ENCODE measurements at places on chromosomes 3 and 15.

DNA sequence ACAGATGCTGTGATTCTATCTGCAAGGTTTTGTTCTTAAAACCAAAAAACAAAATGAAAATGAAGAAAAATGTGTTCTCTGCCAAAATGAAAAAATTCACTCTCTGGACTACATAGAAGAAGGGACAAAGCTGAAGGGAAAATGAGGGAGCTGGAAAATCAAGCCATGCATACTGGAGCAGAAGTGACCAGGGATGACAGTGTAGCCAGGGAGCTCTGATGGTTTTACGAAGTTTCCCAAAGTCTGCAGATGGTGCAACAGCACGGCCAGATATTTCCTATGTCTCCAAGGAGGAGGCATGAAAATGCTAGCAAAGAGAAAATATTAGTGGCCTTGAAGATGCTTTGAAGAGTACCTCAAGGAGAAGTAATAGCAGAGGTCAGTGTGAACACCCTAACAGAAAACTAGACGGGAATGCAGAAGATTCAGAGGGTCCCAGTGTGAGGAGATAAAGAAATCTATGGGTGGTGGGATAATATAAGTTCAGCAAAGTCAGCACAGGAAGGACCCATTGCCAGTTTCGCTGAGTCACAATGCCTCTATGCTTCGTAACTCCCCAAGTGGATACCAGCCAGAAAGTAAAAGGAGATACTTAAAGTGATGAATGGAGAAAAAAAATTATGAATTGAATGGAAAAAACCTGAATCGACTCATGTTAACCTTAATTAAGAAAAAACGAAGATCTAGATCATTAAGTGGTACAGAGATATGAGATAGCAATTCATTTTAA, 39.0 kb upstream of the POMGNT2 start:
- DNase-seq, result no peak

DNA sequence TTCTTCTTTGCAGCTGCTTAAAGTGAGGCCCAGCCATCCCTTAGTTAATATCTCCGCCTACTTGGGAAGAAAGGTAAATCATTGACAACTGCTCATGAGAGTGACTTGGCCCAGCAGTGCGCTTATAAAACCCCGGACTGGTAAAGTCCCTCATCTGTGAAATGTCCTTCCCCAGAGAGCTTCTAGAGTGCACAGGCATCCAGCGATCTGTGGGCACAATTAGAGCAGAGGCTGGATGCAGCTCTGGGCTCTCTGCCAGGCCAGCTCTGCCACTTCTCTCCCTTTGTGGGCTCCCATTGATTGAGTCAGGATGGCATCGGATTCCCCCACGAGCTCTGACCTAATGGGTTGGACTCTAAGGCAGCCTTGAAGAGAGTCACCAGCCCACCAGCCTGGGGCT, 219.0 kb upstream of the LINGO1 start:
- no peak for DNase-seq

DNA sequence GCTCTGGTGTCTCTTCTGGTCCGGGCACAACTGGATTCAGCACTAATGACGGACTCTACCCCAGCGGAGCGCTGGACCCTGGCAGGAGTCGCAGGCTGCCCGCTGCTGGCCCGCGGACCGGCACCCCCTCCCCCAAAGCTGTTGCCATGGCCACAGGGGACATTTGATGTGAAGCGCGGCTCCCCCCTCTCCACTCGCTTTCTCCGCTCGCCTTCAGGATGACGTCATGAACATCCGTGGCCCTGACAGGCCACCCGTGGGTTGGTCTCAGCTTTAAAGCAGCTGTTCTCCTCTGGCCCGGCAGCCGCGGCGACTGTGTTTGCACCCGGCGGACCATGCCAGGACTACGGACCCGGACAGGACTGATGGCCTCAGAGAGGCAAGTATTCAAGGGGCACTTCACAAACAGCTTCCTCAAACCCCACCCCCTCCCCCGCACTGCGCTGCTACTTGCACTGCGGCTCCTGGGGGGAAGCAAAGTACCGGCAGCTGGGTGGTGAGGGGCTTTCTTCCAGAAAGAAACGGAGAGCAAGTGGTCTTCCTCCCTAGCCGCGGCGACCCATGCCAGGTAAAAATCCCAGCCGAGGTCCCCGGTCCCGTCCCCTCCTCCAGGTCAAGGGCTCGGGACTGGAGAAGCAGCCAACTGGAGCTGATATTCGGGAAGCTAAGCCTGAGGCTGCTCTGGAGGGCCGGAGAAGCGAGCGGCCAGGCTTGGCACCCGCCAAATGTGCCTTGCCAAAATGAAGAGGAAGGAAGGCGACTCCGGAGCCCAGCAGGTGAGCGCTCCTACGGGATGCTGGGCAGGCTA, 16.6 kb upstream of the AEN start:
- no peak for DNase-seq

DNA sequence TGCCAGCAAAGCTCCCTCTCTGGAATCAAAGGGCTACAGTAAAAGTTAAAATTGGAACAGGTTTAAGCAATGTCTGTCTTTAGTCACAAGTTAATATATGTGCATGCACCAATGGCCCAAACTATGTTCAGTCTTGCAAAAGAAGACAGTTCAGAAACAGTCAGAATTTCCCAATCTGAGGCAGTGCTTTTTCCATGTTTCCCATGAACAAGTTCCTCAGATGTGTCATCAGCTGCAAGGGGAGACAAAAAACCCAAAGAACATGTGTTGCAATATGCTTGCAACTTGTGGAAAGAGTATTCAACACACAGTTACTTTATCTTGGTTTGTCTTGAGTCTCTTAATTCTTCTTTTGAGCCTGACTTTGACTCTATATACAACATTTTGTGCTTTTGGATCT, 148.4 kb downstream of the USP13 start:
- DNase-seq, result no peak

- no peak for DNase-seq
These were observed 122.0 kb downstream of the TFDP2 start for GRCh38 chr3:142027300-142027699.

- no peak for DNase-seq
These were observed 52.5 kb upstream of the ATP2C1 start for GRCh38 chr3:130841357-130841756.

- DNase-seq, result no peak
These were observed 214.0 kb downstream of the EPHB1 start for GRCh38 chr3:135009014-135009413.

DNA sequence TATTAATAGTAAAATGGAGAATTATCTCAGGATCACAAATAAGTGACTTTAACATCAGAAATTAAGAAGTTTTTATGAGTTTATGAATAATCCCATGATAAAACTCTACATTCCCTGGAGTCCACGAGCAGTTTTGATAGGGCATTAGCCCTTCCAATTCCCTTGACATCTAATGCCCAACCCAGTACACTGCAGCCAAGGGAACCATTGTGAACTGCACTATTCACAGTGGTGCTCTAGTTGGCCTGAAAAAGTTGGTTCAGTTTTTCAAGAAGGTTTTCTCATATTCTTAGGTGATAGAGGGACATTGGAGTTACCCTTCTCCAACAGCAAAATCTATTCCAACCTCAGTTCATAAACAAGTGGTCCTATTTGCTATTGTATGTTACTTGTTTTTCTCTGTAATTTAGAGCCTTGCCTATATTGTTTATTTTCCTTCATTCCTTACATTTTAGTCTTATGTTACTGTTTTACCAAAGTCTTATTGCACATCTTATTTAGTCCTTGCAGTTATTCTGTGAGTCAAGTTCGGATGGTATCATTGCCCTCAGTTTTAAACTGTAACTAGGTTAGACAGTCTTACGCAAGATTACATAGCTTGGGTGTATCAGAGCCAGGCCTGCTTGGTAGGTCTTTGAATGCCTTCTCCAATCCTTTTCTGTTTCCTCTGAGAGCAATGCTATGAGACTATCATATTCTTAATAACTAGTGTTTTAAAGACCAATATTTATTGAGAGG, 57.9 kb upstream of the SAMMSON start:
- no peak for DNase-seq

DNA sequence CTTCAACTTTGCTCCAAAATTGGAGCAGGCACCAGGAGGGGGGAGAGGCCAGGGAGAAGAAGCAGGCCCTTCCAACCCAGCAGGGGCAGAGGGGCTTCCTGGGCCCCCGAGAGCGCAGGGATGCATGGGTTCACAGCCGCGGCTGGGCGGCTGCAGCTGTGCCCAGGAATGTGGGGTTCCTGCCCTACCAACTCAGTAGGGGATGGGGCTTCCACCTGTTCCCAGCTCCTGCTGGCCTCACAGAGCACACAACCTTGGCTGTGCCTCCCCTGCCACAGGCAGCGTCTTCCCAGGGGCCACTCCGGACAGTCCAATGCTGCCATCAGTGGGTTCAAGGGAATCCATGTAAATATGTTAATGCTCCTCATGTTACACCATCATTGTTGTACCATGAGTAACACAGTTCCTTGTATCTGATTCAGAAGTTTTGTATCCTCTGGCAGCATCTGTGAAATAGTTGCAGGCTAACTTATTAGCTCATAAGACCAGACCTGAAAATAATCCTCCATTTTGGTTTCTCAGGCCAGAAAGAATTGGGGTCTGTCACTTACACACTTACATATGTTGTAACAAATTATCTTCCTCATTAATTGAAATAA, 12.1 kb upstream of the SIAH2 start:
- DNase-seq, result no peak

DNA sequence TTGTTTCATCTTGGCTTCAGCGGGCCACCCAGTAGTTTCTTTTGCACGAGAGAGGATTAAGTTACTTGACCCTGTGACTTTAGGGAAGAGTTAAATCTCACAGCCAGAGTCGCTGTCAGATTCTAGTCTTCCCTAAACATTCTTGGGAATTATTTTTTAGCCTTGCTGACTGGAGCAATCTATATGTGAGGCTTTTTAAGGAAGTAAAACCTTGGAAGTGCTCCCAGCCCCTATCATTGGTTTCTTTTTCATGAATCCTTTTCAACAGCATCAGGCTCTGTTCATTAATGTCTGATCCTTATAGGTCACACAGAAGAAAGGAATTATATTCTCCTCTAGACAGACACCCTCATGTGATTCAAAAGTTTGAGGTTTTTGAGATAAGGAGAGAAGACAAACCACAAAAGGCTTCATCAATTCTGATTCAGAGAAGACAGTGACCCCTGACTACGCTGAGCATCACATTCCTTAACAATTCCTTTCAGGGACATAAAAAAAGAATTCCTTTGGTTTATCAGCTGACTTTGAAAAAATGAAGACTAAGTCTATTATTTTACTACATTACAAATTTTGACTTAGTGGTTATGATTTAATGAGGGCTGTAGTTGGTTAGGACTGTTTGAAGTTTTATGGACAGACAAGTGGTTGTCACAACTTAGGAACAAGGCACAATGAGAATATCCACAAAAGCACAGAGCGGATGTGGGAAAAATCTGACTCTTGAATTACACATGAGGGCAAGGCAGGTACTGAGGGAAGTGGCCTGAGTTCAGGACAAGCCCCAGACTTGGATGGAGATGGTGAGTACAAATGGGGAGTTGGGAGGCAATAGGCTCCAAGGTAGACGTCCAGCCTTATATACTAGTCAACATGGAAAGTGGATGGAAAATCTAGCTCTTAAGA, 171.1 kb upstream of the STT3B start:
- no peak for DNase-seq

DNA sequence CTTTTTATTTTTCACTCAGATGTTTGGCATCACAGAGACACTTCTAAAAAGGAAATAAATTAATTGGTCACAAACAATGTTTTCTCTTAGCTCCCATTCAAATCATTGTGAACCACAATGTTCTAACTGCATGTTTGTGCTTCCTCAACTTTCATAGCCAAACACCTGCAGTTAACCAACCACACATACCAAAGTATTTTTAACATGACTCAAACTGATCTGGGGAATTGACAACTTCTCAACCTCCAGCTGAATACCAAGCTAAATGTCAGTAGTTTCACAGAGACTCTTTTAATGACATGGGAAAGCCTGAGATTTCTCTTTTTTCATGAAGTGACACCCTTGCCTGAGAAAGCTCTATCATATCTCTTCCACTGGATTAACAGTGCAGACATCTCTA, 217.9 kb upstream of the MME start:
- DNase-seq, result no peak

DNA sequence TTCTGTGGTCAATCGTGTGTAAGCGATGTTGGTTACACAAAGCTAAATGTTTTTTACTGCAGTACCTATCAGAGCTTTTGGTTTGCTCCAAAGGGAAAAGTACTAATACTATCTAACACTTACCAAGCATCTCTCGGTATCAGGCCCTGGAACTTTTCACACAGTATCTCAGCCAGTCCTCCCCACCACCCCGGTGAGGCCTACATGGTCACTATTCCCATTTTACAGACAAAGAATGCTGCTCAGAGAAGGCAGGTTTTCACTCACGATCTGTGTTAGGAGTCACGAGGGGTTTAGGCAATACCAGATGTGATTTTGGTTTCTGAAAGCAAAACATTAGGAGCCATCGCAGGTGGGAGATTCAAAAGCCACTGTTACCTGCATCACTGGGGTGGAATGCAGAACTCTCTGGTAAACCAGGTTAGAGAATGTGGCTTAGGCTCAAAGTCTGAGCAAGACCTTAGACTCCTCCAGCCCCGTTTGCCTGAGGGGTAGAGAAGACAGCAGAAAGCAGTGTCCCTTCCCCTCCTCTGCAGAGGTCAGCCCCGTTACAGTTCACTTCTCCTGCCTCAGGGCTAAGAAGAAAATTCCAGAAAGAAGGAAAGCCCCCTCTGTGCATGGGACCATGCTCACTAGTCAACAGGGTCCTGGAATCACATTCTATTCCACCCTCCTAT, 57.2 kb downstream of the XXYLT1 start:
- no peak for DNase-seq

DNA sequence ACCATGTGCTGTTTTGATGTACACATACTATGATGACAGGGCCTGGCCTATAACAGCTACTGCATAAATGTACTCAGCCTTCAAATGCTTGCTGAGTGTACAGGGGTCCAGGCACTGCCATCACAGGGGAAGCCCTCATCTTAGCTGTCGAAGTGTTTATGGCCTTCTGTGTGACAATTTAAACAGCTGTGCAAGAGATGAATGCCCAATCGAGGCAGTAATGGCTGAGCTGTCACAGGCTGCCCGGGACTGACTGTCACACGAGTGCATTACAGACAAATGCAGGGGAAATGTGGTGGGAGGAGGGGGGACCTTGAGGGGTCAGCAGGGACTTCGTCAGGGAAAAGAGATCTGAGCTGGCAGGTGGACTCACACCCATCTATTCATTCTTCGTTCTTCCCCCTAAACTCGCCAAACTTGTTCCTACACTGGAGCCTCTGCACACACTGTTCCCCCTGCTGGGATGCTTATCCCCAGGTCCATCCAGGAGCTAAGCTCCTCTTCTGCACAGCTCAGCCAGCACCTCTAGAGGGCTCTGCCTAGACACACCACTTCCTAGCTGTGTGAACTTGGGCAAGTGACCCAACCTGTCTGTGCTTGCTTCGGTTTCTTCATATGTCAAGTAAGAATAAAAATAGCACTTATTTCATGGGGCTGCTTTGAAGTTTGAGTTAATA, 156.2 kb upstream of the IQSEC1 start:
- no peak for DNase-seq

Data from stimulated activated CD8-positive, alpha-beta memory T cell treated with anti-CD3 and anti-CD28 coated beads, Interleukin-7, amount 100 ng/mL, for 4 hours (primary cell).